ENCODE measurements at places on chromosomes 4 and X.

DNA sequence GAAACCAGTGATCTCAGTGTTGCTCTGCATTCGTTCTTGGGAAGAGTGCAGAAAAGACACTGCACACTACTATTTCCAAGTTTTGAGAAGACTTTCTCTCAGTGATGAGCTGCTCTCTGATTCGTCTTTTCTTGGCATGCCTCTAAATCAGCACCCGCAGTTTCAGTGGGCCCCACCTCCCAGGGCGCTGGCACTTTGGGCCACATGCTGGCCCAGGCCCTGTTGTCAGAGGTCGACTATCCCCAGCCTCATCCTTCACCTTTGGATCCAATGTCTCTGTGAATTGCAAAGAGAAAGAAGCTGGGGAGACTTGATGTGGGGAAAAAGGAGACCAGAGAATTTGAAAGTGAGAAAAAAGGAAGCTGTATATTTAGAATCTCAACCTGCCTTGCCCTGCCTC is 644.1 kb upstream of the PITX2 start:
- no peak for DNase-seq

DNA sequence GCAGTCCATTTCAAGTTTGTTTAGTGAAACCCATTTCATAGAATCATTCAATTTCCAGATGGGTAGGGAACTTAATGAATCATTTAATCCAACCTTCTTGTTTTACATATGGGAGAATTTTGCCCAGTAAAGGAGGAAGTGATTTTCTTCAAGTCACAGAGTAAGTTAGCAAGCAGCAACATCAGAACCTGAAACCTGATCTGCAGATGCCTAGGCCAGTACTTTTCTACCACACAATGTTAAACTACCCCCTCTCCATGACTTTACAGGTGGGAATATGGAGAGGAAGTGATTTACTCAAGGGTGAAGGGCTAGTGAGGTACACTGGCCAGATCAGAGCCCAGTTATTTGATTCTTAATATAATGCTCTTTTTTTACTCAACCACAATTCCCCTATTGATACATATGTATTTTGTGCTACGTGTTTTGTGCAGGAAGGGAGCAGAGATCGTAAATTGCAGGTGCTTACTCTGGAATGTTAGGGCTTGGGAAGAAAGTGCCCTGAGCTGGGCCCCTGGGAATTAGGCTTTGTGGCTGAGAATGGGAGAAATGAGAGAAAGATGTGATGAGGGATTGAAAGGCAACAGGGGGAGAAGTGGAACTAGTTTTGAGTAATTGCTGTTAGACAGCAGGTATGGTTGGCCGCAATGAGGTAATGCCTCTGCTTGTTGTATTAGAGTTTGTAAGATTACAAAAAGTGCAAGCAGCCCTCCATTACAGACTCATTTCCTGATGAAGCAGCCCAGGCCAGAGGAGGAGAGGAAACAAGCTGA is 6.8 kb downstream of the LHFPL1 start:
- DNase-seq, result no peak

GRCh38 chrX:16185725-16186136 is 18.4 kb downstream of the MAGEB17 start:
- DNase-seq, result no peak

DNA sequence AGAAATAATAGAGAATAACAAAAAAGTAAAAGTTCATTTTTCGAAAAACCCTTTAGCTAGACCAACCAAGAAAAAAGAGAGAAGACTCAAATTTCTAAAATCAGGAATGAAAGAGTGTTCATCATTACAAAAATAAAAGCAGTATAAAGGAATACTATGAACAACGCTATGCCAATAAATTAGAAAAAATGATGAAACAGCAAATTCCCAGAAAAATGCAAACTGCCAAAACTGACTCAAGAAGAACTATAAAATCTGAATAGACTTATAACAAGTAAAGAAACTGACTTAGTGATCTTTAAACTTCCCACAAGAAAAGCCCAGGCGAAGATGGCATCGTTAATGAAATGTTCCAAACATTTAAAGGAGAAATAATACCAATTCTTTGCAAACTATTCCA is 3.1 kb upstream of the ZCCHC13 start:
- DNase-seq, result no peak

DNA sequence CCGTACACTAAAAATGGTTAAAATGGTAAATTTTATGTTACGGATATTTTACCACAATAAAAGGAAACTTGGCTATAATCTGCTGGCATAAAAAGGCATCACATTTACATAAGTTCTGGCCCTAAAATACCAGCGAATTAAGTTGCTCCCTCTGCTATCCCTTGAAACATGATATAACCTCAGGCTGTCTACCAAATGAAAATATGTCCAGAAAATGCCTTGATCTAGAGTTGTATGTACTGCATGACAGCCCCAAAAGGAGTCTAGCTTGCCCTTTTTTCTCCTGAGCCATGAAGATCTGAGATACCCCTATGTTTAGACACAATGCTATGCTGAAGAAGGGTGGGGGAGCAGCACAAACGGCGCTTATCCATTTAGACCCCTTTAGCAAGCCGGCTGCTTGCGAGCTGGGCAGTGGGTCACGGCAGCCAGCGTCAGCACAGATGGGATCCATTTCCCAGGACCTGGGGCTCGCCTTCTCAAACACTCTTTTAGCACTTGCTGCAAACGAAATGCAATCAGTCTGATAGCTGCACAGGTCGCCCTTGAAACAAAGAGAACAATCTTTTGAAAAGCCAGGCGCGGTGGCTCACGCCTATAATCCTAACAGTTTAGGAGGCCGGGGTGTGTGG is 77.0 kb downstream of the AFAP1 start:
- no peak for DNase-seq

- DNase-seq, result no peak
These were observed 38.2 kb upstream of the NAA11 start for GRCh38 chr4:79364061-79364460.

GRCh38 chr4:85522277-85522676 is 47.3 kb downstream of the ARHGAP24 start:
- DNase-seq, result no peak

DNA sequence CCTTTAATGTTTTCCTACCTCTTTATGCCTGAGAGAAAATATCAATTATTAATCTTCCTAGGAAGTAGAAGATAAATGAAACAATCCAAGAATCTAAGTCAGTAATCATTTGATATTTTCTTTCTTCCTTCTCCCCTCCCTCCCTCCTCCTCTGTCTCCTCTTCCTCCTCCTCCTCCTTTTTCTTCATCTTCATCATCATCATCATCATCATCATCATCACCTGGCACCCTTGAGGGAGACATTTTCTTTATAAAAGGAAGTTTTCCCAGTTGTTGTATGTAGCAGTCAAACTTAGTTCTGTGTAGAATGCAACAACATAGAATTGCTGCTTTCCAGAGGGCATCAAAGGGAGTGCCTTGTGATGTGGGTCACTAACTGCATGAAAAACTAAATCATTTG is 100.1 kb downstream of the SLC10A6 start:
- no peak for DNase-seq

- DNase-seq, result no peak
These were observed 238.8 kb downstream of the KCNIP4 start for GRCh38 chr4:21709761-21710160.

DNA sequence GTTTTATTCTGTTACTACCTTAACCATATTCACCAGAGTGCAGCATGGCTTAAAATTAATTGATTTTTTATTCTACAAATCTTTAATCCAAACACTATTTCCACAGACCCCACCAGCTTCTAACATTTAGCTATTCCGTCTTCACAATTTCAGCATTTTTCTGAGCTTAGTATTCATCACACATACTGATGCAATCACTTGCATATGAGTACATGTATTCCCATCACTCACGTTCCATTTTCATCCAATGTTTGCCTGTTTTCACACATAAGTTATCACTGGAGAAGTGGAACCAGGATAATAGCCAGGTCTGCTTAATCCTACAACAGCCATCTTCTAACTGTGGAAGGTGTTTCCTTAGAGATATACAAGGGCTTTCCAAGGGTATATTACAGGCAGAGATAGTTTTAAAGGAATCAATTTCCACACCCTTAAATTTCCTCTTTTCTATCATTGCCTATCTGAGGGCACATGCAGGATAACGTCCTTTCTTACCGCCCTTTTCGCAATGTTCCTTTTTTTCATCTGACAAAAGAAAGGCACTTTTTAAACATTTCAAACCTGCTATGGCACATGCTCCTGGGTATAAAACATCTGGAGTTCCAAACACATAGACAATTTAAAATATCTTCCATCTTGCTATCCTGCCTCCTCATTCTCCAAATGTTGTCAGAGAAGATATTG is 115.8 kb downstream of the CORIN start:
- DNase-seq, result no peak

DNA sequence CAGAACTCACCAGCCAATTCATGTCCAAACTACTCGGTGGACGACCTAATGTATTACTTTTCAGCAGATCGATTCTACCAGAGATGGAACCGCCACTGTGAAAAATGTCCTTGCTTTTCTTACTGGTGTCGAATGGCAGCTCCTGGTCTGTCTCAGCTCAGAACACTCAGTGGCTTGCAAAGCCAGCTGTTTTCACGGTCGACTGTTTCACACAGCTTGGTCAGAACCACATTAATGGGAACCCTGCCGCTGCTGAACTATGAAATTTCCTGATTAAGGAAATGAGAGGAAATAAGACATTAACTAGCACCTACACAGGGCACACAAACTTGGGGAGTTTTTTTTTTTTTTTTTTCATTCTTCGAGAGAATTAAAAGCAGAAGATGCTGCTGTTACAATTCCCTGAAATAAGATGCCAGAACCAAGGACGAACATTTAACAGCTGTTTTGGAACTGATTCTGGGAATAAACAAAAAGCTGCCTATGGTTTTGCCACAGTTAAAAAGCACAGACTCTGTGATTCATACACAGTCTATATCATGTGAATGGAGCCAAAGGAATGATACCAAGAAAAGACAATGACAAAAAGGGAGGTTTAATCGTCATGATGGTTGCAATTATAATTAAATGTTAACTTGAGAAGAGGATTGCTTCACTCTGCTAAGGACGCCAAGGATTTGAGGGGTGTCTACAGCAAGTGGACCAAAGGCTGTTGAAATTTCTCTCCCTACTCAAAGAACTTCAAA is 31.3 kb downstream of the SUPT20HL2 start:
- peak; percentile 28 for DNase-seq

- DNase-seq, result no peak
These were observed 58.4 kb downstream of the DCUN1D4 start for GRCh38 chr4:51901363-51901762.

DNA sequence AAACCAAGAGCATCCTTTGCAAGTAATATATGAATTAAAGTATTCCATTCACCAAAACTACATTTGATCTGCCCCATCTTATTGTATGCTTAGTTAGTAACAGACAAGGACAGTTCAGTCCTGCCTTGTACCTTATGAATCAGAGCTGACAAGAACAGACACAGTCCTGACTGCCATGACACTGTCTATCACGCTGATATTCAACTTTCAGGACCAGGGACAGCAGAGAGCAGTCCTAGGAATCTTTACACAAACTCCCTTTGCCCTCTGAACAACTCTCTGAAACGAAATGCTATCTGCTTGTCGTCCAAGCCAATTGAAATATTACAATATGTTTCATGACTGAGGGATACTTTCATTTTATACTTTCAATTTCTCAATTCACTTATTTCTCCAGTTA is 268.6 kb upstream of the VCX start:
- peak; percentile 38 for DNase-seq

GRCh38 chr4:40559585-40560465 is 69.8 kb downstream of the RBM47 start:
- no peak for DNase-seq

DNA sequence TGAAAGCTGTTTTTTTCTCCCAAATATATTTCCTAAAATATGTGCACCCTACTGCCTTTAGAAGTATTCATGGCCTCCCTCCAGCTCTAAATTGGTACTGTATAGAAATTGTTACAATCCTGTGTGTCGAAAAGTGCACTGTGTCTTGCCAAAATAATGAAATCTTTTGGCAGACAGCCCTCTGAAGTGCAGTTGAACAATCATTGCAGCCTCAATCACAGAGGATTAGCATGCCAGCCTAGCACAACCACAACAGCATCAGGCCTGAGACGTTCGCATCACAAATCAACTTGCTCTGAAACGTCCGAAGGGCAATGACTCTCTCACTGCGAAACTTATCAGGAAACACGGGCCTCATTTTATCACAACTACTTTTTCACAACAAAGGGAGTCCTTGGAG is 99.0 kb downstream of the ANOS1 start:
- no peak for DNase-seq

DNA sequence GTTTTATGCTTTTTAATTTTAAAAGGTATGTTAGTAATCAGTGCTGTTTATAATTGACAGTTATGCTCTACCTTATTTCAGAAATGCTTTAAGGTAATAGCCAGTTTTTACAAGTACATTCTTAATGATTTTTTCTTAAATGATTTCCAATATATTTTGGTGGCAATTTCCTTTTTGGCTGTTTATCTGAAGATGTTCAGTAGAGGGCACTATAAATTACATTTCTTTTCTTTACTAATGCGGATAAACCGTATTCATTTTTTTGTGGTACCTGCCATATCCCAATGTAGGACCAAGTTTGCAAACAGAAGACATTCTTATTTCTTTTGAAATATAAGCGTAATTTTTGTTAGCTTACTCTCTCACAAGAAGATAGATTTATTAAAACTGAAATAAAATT is 65.4 kb downstream of the CCKAR start:
- no peak for DNase-seq

DNA sequence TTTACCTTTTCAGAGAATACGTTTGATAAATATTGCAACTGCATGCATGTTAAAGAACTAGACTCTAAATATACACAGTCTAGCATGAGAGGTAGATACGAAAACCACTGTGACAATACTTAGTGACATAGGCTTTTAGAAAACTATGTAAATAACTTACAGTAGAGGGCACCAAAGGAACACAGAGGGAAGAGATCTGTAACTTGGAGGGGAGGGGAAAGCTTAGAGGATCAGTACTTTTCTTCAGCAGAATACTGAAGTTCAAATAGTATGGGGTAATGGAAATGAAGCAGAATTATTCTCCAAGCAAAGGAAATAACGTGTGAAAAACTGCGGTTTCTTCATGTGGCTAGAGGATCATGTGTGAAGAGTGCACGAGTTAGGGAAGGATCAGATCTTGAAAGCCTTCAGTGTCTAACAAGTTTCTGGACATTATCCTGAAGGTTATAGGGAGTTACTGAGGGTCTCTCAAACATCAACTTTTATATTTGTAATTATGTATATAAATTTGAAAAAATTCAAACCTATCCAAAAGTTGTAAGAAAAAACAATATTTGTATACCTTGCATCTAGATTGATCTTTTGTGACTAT is 264.3 kb downstream of the NPFFR2 start:
- DNase-seq, result peak; percentile 58

- DNase-seq, result no peak
These were observed 22.9 kb downstream of the AWAT2 start for GRCh38 chrX:70026851-70027200.

DNA sequence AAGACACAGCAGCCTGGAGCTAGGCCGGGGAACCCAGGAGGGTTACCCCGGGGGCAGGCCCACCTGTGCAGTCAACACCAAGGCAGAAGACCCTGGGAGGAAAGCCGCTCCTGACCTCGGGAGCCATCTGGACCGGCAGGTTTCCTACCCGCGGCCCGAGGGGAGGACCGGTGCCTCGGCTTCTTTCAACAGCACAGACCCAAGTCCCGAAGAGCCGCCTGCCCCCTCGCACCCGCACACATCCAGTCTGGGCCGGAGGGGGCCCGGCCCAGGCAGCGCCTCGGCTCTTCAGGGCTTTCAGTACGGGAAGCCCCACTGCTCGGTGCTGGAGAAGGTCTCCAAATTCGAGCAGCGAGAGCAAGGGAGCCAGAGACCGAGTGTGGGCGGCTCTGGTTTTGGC is 157.8 kb downstream of the SOWAHB start:
- no peak for DNase-seq

All from NAMALWA (cell line).